ENCODE measurements at places on chromosomes 6 and 20.

DNA sequence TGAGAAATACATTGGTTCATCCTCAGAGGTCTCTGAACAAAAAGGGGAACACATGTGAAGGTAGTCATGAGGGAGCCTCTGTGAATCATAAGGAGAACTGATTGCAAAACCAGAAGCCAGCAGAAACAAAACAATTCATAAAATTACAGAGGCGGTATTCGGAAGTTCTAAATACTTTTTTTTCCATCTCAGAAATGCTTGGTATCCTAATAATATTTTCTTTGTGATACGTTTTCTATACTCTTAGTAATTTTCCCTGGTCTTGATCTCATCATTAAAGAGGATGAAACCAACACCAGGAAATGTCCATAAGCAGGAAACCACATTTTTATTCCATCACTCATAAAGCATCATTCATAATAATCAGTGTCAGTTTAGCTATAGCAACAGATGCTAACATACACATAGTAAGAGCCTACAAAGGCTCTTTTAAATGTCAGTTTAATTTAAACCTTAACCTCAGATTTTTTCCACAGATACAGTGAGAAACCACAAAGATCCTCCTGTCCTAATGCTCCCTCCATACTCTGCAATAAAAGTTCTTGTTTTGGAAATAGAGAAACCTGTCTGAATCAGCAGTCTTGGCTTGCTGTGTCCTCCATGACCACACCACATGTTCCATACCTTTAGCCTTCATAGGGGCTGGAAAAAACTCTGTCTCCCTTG, 29.2 kb downstream of the SGK1 start:
- DNase-seq: peak; percentile 60

GRCh38 chr6:51542475-51542874, 544.9 kb downstream of the PKHD1 start:
- DNase-seq: no peak

DNA sequence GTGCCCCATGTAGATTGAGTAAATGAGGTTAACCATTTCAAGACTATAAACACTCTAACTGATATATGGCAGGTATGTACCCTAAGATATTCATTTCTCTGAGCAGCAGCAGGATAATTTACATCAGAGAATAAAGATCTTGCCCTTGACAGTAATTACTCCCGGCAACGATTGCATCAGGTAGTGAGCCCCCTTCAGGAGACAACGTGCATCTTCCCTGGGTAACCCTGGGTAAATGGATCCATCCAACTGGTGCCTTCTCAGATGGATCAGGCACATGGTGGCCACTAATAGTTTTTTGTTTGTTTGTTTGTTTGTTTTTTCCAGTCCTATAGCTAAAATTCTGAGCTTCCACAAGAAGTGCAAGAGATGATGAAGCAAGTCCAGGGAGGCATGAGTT, 469.4 kb upstream of the SLC35B3 start:
- DNase-seq: no peak

GRCh38 chr20:54173653-54174456, at the start of gene CYP24A1:
Gene CYP24A1 (minus strand): TSS chr20:54173986. CDS start chr20:54173579, 407 bp downstream.
- DNase-seq: peak; percentile 7

DNA sequence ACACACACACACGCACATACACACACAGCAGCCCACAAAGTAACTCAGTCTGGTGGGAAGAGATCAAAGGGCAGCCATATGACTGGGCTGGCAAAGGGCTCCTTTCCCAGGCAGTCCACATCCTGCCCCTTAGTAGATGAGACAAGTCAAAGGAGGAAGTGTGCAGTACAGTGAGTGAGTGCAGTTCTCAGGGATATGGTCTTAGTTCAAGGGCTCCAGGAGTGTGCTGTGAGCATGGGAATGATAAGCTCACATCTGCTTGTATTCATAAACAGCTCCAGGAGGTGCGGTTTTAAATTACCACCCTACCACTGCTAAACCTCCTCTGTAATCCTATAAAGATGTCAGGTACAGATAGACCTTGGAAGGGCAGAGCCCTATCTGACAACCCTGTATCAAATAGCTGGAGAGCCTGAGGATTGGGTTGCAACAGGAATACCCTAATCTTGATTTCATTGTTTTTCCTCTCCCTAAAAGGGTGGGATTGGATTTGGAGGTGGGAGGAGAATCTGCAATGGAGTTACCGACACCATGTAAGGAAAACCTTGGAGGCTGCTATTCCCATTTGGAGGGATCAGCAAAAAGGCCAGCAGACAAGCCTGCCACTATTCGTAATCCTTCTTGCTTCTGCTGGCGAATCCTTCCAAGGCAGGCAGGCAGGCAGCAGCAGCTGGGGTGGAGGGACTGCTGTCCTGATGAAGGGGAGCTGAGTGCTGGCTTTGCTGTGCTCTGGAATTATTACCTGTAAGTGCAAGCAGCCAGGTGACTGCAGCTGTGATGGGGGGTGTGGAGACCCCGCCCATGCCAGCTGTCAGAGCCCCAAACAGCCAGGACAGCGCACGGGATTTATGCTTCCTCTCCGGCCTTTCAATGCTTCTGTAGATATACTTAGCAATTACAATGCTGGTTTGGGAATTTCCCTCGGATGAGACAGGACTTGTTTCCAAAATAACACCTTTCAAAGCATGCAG, 342.7 kb downstream of the PRL start:
- DNase-seq: no peak

DNA sequence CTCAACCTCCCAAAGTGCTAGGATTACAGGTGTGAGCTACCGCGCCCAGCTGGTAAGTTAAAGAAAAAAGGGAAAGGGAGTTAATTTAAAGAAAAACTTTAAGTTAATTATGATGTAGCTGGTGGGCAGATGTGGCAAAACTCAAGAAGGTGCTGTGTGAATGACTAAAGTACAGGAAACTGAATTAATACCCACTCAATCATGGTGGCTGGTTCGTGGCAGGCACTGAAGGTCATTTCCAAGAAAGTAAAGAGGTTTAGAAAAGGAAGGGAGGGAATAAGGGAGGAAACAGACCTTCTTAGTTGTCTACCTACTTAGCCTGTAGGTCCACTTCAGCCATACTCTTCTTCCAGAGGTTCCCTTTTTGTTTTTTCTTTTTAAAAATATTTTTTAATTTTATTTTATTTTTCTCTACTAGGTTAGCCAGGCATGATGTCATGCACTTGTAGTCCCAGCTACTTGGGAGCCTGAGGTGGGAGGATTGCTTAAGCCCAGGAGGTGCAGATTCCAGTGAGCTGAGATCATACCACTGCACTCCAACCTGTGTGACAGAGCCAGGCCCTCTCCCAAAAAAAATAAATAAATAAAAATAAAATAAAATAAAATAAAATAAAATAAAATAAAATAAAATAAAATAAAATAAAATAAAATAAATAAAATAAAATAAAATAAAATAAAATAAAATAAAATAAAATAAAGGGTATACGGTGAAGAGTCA, 11.9 kb upstream of the TGM3 start:
- DNase-seq: no peak

GRCh38 chr20:41138475-41139226, 1.3 kb downstream of the PLCG1 start:
- peak; percentile 50 for DNase-seq

DNA sequence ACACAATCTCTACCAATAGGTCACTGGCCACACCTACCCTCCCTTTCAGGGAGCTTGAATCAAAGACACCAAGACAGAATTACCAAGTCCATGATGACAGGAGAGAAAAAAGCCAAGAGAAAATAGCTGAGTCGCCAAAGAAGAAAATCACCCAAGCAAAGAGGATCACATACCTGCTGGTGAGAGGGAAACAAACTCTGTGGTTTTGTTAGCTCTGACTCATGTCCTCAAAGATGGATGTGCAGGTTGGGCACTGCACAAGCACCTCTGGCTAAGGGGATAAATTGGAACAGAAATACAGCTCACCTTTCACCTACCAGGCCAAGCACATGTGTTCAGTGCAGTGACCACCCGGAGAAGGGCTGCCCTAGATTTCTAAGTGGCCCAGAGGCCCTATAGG, 114.8 kb downstream of the TFAP2A start:
- DNase-seq: no peak

GRCh38 chr6:18431581-18431980, 44.4 kb downstream of the RNF144B start:
- no peak for DNase-seq

DNA sequence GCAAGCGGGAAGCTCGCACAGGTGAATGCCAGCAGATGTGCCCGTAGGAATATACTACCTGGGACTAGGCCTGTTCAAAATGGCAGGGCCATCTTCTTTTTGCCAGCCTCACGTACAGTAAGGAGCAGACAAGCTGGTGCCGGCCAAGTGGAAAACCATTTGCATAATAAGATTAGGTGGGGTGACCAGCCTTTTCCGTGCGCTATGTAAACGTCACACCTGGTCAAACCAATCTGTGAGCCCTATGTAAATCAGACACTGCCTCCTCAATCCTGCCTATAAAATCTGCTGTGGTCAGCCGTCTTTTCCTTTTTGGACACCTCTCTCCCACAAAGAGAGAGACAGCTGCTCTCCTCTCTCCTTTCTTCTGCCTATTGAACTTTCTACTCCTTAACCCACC, 60.8 kb upstream of the TMEM30A start:
- no peak for DNase-seq

- DNase-seq: no peak
These were observed 8.8 kb downstream of the RANBP9 start for GRCh38 chr6:13702809-13703302.

DNA sequence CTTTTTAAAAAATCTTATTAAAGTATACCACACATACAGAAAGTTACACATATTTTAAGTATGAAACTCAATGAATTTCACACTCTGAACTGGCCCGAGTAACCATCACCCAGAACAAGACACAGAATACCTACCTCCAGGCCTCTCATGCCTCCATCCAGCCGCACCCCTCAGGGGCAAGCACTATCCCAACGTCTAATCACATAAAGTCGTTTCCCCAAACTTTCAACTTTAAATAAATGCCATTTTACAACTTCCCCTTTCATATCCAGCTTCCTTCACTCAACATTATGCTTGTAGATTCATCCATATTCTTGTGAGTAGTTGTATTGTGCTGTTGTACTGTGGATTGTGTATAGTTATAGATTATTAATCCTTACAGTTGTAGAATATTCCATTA, 539.1 kb downstream of the CD83 start:
- no peak for DNase-seq

GRCh38 chr20:47007826-47008655, 113.4 kb downstream of the EYA2 start:
- DNase-seq: no peak

- no peak for DNase-seq
These were observed 3.5 kb upstream of the TFAP2A start for GRCh38 chr6:10418361-10418861.

DNA sequence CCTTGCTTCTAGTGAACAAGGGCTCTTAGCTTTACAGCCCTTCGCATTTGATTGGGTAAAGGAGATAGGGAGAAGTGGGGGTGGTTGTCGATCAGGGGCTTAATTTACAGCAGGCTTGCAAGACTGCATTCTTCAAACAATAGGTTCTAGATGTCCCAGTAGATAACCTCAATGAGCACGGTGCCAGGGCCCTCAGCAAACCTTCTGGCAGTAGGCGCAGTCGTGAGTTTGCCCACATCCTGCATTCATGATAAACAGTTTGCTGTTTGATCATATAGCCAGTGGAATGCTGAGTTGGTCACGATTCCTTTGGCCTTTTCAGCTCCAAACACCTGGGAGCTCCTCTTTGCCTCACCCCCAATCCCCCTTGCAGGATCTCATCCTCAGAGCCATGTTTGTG, 27.5 kb downstream of the SUN5 start:
- DNase-seq: no peak

GRCh38 chr6:40054602-40055001, 120.3 kb upstream of the MOCS1 start:
- no peak for DNase-seq

GRCh38 chr6:34709386-34709785, 12.8 kb upstream of the ILRUN start:
- DNase-seq: no peak

GRCh38 chr6:29826271-29826670, 1.4 kb upstream of the HLA-G start:
- no peak for DNase-seq

DNA sequence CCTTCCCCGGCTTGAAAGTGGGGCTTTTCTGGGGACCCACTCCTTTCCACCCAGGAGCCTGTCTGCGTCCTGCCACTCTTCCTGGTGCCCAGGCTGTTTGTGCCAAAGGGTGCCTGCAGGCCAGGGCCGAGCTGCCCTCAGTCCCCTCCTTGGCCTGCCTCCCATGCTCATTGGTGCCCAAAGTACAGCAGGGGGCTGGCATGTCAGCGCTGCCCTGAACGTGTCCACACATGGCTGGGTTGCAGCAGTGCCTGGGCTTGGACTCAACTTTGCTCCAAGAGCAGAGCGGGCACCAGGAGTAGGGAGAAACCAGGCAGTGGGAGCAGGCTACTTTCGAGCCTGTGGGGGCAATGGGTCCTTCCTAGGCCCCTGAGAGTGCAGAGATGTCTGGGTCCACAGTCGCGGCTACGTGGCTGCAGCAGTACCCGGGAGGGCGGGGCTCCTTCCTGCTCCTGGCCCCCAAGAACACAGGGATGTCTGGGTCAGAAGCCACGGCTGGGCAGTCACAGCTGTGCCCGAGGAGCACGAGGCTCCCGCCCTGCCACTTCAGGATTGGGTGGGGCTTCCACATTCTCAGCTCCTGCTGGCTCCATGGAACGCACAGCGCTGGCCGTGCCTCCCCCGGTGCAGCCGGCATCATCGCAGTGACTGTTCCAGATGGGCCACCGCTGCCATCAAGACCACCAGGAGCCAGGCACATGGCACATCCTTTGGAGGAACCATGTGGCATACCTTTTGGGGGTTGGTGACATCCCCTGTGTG, 50.0 kb upstream of the CLDN20 start:
- no peak for DNase-seq

GRCh38 chr6:56101141-56101553, 146.2 kb downstream of the COL21A1 start:
- peak; percentile 9 for DNase-seq

DNA sequence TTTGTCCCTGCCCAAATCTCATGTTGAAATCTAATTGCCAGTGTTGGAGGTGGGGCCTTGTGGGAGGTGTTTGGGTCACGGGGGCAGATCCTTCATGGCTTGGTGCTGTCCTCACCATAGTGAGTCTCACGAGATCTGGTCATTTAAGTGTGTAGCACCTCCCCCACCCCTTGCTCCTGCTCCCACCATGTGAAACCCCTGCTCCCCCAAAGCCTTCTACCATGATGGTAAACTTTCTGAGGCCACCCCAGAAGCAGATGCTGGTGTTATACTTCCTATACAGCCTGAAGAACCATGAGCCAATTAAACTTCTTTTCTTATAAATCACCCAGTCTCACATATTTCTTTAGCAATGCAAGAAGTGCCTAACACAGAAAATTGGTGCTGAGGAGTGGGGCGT, 19.9 kb upstream of the THBS2 start:
- no peak for DNase-seq
